Hematopoietic multipotent progenitor cell treated with erythropoietin and hydrocortisone succinate and interleukin-3 and kit ligand, for 6 days (in vitro differentiated cells): ENCODE measurements at places on chromosomes 1 and 21.

GRCh38 chr21:26798856-26799751 lies 46.1 kb downstream of the ADAMTS1 start:
- DNase-seq = no peak

- no peak for DNase-seq
Observed at GRCh38 chr1:110347182-110347893, 8.2 kb downstream of the RBM15 start.

DNA sequence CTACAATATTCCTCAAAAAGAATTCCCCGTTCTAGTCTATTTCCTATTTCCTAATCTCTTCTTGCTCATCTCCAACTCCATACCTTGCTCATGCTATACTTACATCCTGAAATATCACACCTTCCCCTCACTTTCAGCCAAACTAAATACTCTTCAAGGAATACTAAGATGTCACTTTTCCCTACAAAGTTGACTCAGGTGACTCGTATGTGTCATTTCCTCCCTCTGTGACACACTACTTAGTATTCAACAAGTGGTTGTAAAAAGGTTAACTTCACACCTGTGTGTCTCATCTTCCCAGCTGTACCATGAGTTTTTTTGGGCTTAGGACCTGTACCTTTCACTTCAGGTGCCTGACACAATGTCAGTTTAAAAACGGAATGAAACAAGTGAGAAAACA lies 81.9 kb upstream of the LBR start:
- DNase-seq = no peak

DNA sequence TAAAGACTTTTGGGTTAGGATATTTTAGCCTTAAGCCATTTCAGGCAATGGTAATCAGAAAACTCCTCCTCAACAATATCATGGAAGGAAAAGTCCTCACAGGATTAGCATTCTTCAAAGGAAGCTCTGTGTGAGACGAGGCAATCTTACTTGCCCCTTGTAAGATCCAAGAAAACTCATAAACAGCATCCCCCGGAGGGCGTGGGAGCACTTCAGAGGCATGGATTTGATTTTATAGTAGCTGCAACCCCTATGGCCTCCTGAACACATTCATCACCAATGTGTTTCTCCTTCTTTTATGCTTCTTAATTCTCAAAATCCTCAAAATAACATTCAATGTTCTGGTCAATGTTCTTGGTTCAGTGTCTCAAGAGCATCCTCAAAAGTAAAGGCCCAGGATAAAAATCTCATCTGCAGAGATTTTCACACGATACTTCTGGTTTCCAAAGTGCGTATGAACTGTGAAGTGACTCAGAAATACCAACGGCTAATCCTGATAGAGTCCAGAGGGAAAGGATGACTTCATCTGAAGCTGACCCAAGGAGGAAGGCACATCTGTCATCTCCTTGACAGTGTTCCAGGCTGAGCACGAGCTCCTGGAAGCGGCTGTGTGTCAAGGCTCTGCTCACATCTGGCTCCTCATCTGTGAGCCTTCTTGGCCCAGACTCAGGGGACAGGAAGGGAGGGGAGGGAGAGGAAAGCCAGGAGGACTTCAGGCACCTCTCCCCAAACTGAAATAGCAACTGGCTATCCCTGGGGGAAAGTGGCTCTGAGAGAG lies 49.3 kb upstream of the PSEN2 start:
- DNase-seq = no peak

GRCh38 chr1:188668083-188668482 lies 1809.6 kb downstream of the BRINP3 start:
- DNase-seq = peak; percentile 6

- DNase-seq = no peak
Observed at GRCh38 chr1:231581859-231582258, 44.7 kb upstream of the DISC1 start.

DNA sequence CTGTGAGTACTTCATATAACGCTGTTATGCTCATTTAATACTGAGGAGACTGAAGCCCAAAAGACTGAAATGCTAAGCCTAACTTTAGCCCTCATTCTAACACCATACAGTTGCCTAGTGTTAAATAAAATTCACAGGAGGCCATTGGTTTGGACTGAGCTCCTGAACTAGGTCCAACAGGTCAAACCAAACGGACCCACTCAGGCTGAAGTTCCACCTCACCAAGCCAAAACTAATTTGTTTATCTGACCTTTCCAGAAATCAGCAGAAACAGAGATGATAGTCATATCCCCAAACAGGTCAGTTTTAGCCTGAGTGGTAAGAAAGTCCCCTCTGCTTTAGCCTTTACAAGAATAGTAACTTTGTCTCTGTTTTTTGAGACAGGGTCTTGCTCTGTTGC lies 311.3 kb upstream of the ZP4 start:
- no peak for DNase-seq

DNA sequence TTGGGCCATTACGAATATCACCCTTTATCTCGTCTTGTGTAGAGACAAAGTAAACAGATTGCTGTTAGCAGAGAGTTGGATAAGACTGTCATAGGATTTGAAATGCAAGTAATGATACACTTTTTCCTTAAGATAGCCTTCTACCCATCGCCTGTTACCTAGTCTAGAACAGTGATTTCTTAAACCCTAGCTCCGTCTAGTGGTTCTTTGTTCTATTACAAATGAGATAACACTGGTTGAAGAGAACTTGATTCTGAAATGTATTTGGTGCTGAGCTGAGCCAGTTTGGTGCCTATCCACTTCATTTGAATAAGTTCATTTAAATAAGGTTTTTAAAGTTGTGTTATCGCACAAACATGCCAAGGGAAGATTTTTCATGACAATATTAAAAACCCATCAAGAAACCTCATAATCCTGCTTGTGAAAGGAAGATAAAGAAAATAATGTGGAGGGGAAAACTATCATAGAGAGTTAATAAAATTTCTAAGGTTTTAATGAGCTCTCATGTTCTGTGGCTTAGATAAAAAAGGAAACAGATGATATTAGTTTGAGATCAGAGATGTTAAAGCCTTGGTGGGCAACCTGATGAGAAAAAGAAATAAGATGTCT lies 1.5 kb upstream of the KCNH1 start:
- DNase-seq = peak; percentile 72

GRCh38 chr1:179599623-179600249 lies 8.1 kb downstream of the TDRD5 start:
- peak; percentile 55 for DNase-seq

GRCh38 chr21:42495765-42496119 lies 282 bp downstream of the RSPH1 start:
- DNase-seq = no peak

DNA sequence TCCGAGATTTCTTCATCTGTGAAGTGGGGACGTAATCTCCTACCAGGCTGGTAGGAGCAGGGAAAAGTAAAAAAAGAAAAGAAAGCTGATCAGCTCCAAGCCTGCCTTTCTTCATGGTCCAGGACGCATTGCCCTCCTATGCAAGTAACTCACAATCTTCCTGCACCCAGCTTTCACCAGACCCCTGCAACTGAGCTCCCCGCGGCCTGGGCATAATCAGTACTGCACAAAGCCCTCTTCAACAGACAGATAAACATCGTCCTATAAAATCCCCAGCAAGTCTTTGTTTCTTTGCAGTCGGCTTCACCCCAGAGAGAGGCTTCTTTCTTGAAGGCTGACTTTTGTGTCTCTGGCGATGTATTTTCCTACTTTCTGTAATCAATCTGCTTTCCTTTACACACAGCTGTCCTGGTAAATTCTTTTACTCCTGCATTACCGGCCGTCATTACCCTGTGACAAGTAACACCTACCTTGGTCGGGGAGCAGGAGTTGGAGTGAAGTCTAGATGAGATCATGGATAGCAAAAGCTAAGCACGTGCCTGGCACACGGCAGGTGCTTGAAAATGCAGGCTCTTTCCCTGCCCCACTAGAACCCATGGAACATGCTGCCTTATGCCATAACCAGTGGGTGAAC lies 8.3 kb downstream of the PADI1 start:
- peak; percentile 60 for DNase-seq

- no peak for DNase-seq
Observed at GRCh38 chr1:117664314-117664713, 58.5 kb downstream of the TENT5C start.

GRCh38 chr1:17984583-17984982 lies 123.0 kb upstream of the IGSF21 start:
- peak; percentile 66 for DNase-seq

DNA sequence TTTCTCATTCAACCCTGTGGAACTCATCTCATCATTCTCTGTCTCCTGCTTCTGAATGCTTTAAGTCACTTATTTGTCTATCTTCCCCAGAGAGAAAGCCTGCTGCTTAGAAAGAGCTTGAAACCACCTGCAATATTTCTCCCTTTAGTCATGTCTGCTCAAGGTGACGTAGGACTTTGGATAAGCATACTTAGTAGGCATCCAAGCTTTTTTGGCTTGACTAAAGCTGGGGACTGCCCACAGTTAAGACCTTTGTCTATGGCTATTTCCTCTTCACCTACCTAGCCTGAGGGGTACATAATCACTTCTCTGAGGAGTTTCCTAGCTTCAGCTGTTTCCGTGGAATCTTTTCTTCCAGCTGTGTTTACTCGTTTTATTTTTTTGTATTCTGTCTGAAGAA lies 665.8 kb upstream of the CAMK1G start:
- DNase-seq = no peak

GRCh38 chr1:241603731-241604245 lies 36.4 kb downstream of the CHML start:
- no peak for DNase-seq

DNA sequence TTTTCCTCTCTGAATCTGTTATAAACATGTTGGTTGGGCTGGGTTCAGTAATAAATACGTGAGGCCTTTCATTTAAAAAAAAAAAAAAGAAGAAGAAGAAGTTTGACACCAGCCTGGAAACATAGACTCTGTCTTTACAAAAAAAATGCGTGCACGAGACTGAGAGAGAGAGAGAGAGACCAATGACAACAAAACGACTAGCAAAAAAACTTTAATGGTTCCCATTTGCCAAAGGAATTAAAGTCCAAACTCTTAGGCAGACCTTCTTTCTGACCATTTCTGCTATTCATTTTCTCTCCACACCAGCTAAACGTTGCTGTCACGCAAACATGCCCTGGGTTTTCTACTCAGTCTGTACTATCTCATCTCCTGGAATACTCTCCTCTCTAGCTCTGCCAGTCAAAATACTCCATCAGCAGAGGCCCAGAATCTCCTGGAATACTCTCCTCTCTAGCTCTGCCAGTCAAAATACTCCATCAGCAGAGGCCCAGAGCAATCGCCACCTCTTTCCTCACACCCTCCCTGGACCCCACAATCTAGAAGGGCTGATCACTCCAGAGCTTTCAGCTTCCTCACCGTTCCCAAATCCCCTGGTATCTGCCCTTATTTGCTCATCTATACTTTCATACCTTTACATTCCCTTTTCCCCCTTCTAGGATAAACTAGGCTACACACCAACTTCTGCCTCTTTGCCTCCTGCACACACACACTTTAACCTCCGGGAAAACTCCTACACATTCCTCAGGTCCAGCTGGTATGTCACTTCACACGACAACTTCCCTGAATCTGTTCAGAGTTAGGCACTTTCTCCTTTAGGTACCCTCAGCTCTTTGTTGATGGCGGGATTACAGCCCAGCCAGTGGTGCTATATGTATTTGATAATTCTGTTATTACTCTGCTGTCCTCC lies 100.0 kb downstream of the CDC7 start:
- DNase-seq = no peak

- no peak for DNase-seq
Observed at GRCh38 chr1:101592845-101593244, 356.0 kb downstream of the S1PR1 start.

- DNase-seq = peak; percentile 21
Observed at GRCh38 chr1:27267153-27267552, 32.7 kb downstream of the WDTC1 start.

DNA sequence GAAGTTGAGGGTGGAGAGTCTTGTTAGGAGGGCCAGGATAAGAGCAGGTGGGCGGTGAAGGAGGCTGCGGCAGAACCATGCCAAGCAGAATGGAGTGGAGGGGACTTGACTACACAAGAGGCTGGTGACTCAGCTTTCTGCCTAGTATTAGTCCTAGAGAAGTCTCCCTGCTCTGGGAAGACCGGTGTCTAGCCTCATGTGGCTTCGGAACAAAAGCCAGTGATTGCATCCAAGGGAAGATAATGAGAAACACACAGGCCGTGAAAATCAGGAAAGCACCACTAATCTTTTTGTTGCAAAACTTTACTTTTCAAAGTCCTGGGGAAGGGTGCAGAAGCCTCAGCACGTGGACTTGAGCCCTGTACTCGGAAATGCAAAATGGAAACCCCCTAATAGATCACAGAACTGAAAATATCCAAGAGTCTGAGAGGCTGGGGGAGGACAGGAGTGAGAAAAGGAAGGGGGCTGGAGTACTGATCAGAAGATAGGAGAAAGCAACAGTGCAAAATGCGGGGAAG lies 31.4 kb downstream of the DDR2 start:
- no peak for DNase-seq

DNA sequence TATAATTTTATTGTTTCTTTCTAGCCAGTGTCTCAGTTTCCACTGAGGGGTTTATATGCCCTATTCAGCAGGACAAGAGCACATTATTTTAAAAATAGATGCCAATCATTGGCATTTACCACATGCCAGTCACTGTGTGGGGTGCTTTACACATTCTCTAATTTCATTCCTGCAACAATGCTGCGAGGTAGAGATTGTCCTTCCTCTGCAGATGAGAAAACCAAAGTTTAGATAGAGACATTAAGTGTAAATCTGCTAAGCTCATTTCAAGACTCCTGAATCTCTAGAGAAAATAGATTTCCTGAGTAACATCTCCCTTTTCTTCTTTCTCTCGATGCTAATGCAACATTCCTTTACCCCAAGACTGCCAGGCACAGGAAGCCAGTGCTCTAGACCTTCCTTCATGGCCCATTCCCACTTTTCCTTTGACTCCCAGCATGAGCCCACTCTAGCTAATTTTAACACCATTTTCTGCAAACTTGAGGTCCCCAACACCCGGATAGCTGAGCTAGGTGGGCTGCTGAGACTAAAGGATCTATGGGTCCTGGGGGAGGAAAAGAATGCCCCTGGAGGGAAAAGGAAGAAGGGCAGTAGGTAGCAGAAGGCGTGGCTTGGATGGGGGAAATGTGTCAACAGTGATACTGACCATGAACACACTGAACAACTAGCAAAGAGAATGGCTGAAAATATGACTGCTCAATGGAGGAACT lies 50.0 kb downstream of the SH3GLB1 start:
- DNase-seq = no peak

- DNase-seq = no peak
Observed at GRCh38 chr1:235391874-235392273, 24.6 kb downstream of the TBCE start.

- DNase-seq = no peak
Observed at GRCh38 chr1:54742282-54742681, 22.0 kb downstream of the PARS2 start.

GRCh38 chr1:43274125-43274803 lies 4.5 kb downstream of the TMEM125 start:
- peak; percentile 24 for DNase-seq
